ENCODE measurements at places on chromosomes 2 and 18.

- no peak for DNase-seq
Measured at GRCh38 chr2:142865924-142866323, 11.5 kb upstream of the KYNU start.

- DNase-seq: no peak
Measured at GRCh38 chr18:21262244-21262643, 20.2 kb downstream of the GREB1L start.

GRCh38 chr18:64929036-64929435 lies 780.1 kb upstream of the LINC00305 start:
- DNase-seq: no peak

GRCh38 chr18:58499527-58500221 lies 129.2 kb downstream of the ALPK2 start:
- DNase-seq: no peak

DNA sequence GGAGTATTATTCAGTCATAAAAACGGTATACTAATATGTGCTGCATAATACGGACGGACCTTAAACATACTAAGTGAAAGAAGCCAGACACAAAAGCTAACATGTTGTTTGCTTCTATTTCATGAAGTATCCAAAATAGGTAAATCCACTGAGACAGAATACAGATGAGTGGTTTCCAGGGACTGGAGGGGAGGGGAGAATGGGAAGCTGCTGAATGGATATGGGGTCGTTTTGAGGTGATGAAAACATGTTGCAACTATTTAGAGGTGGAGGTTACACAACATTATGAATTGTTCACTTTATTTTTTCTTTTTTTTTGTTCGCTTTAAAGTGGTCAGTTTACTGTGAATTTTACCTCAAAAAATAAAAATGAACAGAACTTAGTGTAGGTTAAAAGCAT lies 52.9 kb downstream of the RAB10 start:
- no peak for DNase-seq

GRCh38 chr2:19529677-19530076 lies 171.3 kb upstream of the OSR1 start:
- DNase-seq: no peak

- no peak for DNase-seq
Measured at GRCh38 chr18:67211646-67212045, 304.9 kb downstream of the DSEL start.

DNA sequence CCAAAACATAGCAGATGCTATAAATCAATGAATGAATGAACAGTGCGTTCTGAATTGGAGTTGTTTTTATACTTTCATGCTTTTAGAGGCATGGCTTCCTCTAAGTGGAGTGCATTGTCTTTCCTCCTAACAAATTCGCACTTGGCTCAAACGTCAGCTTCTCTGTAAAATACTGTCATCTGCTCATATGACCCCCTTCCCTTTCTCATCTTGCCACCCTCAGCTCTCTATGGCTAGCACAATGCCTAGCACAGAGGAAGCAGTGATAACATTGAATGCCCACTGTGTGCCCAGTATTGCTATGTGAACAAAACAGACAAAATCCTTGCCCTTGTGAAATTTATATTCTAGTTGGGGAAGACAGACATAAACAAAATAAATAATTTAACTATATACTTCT lies 258.8 kb downstream of the MREG start:
- DNase-seq: no peak

DNA sequence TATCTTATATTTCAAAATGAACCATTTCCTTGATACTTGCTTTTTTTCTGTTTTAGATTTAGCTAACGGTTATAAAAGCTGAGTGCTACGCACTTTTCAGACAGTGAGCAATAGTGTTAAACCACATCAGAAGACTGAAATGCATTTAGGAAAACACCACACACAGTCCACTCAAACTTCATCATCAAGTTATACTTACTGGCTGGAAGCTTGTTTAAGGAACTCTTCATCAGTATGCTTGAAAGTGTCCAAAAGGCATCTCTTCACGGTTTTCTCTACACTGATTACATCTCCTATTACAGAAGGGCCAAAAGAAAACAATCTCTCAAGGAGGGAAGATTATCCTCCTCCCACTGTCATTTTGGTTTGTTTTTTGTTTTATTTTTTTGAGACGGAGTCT lies 19.7 kb downstream of the ILKAP start:
- no peak for DNase-seq

- DNase-seq: no peak
Measured at GRCh38 chr2:174445248-174445647, 41.6 kb downstream of the GPR155 start.

GRCh38 chr18:48061781-48062570 lies 131.5 kb upstream of the SMAD2 start:
- no peak for DNase-seq

- DNase-seq: no peak
Measured at GRCh38 chr2:38571193-38571592, 31.5 kb downstream of the HNRNPLL start.

GRCh38 chr18:65380986-65381385 lies 369.8 kb upstream of the CDH7 start:
- no peak for DNase-seq

Measured in effector CD4-positive, alpha-beta T cell (primary cell).